ENCODE measurements at places on chromosomes 4 and X.
A peak's percentile ranks its signal among the peaks of the same experiment; 100 is the strongest.

GRCh38 chr4:186118582-186118981 is 14.1 kb downstream of the FAM149A start:
- no peak for DNase-seq

- peak; percentile 24 for DNase-seq
Measured at GRCh38 chr4:24690436-24690835, 104.9 kb upstream of the SOD3 start.

GRCh38 chrX:1528186-1528883 is 8.7 kb downstream of the P2RY8 start:
- no peak for DNase-seq

DNA sequence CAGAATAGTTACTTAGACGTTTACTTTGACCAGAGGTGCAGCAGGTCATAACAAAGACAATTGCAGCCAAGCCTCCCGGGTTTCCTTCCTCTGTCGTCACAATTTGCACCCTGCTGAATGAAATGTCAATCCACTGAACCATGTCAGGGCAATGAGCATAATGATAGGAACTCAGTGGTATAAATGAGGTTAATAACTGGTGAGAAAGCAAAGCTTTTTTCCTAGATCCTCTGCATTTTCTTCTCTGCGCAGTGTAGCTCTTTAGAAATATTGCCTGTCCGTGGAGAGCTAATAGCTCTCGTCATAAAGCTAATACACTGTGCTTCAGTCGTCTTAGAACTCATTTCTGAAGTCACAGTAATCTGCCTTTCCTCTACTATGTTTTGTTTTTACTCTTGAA is 1960.1 kb upstream of the ADGRL3 start:
- no peak for DNase-seq

DNA sequence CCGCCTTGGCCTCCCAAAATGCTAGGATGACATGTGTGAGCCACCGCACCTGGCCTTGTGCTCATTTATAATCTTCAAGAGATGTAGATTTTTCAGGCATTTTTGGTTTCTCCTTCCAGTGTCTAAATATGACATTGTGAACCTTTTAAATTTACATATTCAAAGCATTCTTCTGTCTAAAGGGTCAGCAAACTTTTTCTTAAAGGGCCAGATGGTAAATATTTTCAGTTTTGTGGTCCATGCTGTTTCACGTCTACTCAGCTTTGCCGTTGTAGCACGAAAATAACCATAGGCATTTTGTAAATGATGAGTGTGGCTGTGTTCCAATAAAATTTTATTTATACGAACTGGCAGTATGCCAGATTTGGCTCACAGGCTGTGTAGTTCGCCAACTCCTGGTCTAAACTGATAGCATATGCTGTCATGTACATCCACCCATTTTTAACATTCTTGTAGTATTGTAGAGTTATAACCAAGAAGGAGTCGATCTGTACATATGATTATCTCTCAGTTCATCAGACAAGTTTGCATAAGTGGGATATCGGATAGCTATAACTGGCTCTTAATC is 12.7 kb upstream of the GCNA start:
- peak; percentile 9 for DNase-seq

DNA sequence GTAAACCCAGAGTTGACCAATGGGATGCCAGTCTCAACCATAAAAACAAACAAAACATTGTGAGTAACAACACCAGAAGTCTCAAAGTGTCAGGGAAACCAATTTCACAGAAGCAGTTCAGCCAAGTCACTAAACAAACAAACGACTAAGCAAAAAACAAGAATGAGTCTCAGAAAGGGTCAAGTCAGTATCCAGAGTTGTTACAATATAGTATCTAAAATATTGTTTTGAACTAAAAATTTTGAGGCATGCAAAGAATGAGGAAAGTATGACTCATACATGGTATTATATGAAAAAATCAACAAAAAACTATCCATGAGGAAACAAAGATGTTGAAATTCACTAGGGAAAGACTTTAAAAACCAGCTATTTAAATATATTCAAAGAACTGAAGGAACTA is 70.6 kb downstream of the AR start:
- no peak for DNase-seq

GRCh38 chr4:173801361-173801760 is 271.3 kb upstream of the HAND2 start:
- DNase-seq, result no peak

DNA sequence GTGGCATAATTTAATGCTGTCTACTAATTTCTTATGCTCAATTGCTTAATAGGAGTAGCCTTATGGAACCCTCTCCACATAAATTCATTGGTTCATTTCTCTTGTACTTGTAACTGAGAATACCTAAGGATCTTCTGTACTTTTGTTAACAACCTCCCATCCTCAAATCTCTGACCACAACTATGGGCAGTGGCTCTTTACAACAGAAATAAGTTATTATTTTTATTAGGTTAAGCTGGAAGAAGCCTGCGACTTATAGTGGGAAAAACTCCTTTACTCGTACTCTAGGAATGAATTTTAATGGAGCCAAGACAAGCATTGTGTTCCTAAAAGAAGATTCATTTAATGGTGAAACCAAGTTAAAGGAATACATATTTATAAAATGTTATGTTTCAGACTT is 337.1 kb upstream of the CTSO start:
- DNase-seq, result no peak

DNA sequence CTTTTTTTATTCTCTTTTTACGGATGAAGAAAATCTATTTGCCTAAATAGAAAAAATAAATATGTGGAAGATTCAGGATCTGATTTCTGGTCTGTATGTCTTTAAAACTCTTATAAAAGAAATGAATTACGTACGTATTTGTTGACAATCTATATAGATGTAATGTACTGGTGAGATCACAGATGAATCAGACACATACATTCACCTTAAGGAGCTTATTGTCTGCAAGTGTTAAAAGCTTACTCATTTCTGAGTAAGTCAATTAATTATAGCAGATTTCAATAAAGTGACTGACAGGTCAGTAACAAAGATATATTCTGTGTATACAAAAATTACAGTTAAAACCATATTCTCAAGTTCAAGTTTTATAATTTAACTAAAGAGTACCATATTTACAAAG is 66.6 kb upstream of the NAF1 start:
- no peak for DNase-seq

GRCh38 chr4:149108626-149109025 is 666.4 kb upstream of the NR3C2 start:
- DNase-seq, result no peak

GRCh38 chr4:73984736-73985527 is 3.1 kb downstream of the PPBP start:
- no peak for DNase-seq

GRCh38 chrX:97446298-97446882 is 562.7 kb downstream of the RPA4 start:
- no peak for DNase-seq

GRCh38 chr4:56360071-56360470 is 27.2 kb downstream of the AASDH start:
- DNase-seq, result no peak

DNA sequence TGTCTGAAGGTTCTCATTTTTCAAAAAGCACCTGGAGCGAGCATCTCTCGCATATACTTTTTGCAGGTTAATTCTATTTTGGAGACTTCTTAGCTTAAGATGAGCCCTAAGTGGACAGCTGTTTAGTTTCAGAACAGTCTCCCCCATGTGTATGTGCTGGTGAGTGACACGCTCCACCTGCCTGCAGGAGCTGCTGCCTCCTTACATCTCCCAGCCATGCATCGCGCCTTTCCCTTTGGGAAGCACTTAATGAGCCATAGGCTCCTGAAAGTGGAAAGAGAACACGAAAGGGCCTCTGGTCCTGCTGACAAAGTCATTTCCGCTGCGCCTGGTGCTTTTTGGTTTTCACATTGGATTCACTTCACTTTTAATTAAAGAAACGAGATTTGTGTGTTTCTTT is 56.1 kb downstream of the TRIML2 start:
- DNase-seq, result peak; percentile 29

DNA sequence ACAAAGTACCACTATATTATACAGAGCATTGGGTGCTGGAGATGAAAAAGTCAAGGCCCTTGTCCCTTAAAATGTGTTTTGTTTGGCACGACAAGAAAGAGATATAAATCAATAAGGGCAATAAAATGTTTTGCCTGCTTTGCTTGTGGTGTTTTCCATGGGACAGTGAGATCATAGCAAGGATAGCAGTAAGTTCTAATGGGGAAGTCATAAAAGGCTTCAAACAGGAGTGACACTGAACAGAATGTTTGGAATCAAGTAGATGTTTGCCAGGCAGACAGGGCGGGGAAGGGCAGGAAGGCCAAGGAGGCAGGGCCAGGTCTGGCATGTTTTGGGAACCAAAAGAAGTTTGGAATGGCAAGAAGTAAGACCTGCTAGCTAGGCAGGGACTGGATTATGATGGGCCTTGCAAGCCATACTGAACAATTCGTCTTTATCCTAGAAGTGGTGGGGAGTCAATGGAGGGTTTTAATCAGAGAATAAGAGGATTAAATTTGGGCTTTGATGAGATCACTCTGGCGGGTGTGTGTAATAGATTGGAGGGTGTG is 16.4 kb downstream of the FGF2 start:
- no peak for DNase-seq

DNA sequence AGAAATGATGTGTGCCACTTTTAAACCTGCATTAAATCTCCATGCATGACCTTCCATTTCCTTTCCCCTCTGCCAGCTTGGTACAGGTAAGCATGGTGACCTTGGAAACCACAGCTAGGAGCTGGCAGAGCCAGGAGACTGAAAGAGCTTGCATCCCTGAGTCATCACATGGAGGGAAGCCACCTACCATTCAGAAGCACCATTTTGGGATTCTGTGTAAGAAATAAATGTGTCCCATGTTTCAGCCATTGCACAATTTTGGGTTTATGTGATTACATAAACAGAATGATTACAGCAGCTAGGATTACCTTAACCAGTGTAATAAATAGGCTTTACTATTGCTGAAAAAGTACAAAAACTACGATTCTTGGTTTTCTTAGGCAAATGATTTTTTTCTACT is 17.3 kb upstream of the CCDC149 start:
- DNase-seq, result no peak

GRCh38 chr4:181821039-181822004 is 421.9 kb upstream of the TENM3 start:
- peak; percentile 26 for DNase-seq

GRCh38 chr4:26003056-26003455 is 89.0 kb downstream of the SMIM20 start:
- peak; percentile 26 for DNase-seq

DNA sequence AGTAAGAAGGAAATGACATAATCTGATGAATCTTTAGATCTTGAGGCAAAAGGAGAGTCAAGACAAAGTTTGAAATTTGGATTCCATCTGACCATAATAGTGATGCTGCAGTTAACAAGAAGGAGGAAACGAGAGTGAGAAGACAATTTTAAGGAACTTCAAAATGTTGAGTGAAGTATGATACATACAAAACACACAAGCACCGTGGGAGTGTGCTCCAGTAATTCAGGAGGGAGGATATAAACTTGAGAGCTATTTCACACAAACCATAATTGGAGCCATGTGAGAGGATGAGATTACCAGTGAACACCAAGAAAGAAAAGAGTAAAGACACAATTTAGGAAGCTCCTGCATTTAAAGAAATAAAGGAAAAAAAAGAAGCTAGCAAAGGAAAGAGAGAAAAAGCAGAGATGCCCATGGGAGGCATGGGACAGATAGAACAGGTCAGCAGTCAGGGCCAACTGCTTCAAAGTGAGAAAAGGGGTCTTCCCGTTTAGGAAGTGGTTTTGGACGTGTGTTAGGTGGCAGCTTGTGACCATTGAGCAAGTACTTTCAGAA is 150.7 kb upstream of the SLC7A11 start:
- no peak for DNase-seq

DNA sequence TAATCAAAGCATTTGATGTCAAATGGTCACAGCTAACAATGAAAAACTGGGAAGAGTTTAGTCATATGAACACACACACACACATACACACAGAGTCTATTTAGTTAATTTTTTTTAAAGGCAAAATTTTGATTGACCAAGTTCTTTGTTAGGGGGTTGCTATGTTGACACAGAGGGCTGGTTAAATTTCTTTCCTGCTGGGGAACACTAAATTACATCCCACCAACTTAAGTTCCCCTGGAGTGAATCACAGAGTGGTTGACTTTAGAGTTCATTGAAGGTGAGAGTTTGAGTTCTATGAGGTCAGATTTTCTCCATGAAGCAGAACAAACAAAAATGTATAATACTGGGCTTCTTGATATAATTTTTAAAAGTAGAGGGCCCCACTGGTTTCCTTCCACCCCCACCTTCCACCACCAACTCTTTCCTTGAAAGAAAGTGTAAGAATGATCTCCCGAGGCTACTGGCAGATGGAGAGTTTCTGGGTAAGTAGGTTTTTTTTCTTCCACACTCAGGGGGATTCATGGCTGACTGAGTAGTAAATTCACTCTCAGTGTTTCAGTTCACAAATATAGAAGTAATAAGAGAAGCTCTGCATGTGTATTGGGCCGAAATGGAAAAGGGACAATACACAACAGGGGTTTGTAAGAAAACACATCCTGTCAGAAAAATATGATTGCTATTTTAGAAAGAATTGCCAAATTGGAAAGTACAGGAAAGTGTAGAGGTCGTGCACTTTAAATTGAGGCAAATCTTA is 917.0 kb upstream of the LCORL start:
- DNase-seq, result no peak

GRCh38 chr4:84158670-84159069 is 340.4 kb downstream of the NKX6-1 start:
- no peak for DNase-seq

DNA sequence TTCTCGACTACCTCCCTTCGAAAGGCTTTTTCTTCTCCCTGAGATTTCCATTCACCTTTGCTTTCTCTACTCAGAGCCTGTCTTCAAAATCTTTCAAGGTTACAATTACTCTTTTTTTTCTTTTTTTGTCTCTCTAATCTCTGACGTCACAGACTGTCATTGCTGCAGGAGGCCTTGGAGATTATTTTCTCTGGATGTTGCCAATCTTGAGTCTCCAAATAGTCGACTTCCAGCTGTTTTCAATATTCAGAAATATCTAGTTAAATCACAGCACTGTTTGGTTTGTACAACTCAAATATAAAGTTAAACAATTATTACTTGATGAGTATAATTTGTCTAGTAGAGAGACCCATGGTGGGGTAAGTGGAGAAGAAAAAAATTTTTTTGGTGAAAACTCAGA is 359.0 kb upstream of the BOD1L1 start:
- DNase-seq, result no peak

- peak; percentile 2 for DNase-seq
Measured at GRCh38 chrX:70132224-70132623, 1.0 kb upstream of the IGBP1 start.

All from tongue (tissue), 3 donors.